Stimulated activated CD4-positive, alpha-beta T cell treated with anti-CD3 and anti-CD28 coated beads, Interleukin-12 subunit alpha, Interleukin-12 subunit beta, amount 100 ng/mL, for 24 hours (primary cell): ENCODE measurements at places on chromosomes 5 and 9.

DNA sequence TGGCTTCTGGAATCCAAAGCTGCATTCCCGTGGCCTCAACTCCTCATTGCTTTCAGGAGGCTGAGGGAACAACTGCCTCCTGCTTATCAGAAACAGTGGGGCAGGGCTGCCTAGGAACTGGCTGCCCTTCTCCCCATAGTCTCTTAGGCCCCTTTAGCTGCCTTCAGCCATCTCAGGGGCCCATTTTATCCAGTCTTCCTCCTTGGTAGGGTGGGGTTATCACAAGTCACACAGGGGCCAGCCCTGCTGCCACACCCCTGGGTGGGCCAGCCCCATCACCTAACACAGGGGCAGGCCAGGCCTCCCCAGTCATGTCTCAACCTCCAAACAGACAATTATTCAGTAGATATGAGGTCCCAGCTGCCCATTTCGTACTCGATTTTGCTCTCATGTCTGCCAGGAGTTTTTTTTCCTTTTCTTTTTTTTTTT lies 3.9 kb downstream of the ALAD start:
- no peak for DNase-seq

DNA sequence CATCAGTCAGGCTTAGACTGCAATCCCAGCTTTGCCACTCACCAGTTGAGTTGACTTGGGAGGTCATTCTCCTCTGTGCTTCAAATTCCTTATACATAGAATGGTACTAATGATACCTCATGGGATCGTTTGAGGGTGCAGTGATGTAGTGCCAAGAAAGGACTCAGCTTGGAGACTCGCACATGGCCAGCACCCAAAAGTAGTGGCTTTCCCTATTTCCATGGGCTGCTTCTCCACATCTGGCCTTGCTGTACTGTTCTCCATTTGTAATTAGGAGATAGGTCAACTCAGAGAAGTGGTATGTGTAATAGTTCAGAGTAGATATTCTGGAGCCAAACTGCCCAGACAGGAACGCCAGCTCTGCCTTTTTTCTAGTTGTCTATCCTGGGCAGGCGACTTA lies 5.5 kb downstream of the CCL19 start:
- DNase-seq, result no peak

DNA sequence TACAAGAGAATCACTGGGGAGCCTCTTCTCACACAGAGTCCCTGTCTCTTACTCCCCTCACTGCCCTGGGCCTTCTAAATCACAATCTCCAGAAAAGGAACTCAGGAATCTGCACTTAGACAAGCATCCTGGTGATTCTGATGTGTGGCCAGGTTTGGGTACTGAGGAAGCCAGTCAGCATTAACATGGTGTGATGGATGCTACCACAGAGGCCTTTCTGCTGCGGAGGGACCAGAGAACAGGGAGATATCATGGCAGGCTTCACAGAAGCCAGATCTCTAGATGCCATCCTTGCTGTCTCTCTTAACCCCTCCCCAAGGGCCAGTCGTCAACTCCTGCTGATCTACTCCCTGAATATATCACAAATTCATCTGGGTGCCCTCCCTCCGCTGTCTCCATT lies 1.6 kb downstream of the ANKS6 start:
- DNase-seq, result no peak

DNA sequence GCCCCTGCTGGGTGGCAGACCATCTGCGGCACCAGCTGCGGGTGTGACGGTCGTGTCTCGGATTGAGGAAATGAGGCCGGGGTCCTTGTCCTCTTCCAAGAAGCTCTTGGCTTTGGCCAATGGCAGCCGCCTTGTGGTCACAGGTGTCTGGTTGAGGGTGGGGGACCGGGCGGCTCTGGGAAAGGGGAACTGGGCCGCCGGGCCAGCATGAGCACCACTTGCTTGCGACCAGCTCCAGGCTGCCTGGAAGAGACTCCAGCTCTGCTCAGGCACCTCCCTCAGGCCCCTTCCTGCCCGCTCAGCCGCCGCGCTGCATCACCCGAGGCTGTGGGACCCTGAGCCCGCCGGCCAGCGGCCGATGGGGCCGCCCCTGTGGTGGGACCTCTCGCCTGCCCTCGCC lies 59.7 kb downstream of the RXRA start:
- DNase-seq, result no peak

DNA sequence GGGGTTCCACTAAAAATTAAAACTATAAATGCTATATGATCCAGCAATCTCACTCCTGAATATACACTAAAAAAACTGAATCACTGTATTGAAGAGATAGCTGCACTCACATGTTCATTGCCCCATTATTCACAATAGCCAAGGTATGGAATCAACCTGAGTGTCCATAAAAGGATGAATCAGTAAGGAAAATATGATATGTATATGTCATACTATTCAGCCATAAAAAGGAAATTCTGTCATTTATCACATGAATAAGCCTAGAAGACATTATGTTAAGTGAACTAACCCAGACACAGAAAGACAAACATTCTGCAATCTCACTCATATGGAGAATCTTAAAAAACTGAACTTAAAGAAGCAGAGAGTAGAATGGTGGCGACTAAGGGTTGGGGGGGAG lies 1376.2 kb upstream of the CDH9 start:
- no peak for DNase-seq

DNA sequence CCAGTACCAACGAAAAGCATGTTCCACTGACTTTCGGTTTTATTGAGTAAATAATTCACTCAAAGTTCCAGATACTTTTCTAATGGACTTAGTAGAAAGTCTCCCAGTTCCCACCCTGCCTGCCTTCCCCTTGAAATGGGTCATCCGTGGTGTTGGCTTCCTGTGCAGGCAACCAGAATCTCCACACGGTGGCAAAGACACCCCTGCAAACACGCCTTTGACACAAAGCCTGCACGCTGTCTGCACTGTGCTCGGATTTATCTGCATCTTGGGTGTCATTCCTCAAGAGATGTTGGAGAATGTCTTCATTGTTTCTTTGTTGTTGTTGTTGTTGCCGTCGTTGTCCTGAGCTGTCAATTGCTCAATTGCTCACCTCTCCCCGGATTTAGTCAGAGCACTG lies 150.0 kb upstream of the IRX2 start:
- no peak for DNase-seq

- no peak for DNase-seq
Observed at GRCh38 chr5:139611703-139612584, 36.2 kb upstream of the CXXC5 start.

DNA sequence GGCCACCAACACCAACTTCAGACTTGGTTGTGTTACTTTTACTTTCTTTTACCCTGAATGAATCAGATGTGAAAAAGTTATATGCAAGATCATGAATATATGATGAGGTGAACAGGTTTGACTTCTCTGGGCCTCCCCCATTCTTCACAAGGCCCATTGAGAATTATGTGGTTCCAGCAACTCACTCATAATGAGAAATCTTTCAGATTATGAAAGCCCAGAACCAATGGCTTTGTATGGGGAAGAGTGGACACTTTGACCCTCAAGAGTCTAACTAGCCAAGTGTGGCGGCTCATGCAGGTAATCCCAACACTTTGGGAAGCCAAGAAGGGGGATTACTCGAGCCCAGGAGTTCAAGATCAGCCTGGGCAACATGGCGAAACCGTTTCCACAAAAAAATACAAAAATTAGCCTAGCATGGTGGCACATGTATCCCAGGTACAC lies 16.1 kb upstream of the LNPEP start:
- DNase-seq, result no peak

- DNase-seq, result no peak
Observed at GRCh38 chr5:998246-999031, 10.2 kb upstream of the NKD2 start.

DNA sequence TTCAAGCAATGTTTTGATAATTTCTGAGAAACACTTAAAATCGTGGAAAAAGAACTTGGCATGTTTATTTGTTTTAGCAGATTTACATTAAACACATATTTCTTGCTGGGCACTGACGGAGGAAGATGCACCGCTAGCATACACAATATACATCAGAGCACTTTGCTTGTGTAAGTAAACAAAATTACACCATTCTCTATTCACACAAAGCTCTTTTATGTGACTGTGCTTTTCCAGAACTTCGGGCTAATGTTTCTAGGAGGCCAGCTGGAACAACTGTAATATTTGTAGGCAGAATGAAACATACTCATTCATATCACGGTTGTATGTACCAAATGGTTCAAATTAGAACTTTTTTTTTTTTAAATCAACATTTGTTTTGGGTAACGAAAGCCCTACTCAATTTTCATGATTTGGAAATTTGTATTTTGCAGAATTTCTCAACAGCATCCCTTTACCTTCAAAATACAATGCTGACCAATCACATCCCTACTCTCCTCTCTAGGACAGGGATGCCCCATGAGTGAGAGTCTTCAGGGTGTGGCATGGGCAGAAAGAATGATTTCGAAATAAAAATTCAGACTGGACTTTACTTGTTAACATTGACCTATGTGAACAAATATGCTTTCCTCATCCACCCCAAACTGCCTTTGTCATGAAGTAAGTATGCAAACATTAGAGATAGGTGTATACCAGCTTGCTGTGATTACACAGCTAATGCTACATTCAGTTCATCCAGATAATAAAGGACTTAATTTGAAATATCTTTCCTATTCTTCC lies 425.1 kb downstream of the BNC2 start:
- no peak for DNase-seq

DNA sequence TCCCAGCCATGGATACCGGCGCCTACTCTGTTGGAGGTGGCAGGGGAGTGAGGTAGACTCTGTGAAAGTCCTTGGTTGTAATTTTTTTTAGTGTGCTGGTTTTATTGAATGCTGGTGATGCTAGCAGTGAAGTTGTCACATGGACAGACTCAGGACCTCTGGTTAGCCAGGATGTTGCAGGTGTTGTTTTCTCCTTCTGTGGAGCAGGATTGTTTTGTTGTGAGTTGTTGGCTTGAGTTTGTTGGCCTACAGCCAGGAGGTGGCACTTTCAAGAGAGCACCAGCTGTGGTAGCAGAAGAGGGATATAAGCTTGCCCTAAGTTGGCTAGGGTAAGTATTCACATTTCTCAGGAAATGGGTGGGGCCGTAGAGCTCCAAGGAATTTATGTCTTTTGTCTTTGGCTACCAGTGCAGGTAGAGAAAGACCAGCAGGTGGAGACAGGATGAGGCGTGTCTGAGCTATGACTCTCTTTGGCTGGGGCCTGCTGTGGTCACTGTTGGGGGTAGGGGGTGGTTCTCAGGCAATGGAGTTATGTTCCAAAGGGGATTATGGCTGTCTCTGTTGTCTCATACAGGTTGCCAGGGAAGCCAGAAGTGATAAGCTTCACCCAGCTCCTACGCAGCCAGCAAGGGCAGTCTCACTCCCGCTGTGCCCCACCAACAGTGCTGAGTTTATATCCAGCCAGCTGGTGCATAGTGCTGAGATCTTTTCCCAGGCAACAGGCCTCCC lies 248.7 kb downstream of the TAF11L14 start:
- no peak for DNase-seq
